Psoas muscle (tissue), 8 donors: ENCODE measurements at places on chromosomes 7 and 10.

DNA sequence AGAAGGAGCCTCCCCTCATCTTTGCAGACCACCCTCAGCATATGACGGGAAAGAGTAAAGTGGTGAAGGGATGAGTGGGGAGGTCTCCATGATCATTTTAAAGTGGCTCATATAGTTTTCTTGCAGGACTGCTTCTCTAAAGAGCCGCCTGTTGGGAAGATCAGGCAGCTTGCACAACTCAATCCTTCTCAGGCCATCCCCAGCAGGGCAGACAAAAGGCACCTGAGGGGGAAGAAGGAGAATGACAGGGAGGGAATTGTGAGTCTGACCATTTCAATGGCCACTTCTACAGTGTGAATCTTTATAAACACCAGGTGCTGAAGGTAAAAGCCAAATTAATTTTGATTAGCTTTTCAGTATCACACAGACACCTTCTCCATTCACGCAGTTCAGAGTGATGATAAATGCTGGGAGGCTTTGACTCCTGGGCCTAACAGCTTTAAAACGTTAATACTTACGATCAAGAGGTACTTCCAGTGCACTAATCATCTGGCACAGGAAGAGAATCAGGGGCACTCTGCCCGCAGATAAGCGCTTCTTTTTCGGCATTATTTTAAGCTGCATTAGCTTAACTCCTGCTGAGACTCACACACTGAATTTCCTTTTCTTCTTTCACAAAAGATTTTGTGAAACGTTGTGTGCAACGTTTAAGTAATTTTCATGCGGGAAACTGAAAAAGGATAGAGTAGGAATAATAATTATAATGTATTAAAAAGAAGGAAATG, 109.5 kb upstream of the LAMB4 start:
- DNase-seq = no peak

GRCh38 chr10:3542185-3542611, 242.8 kb downstream of the KLF6 start:
- DNase-seq = no peak

- no peak for DNase-seq
Measured at GRCh38 chr7:141200191-141201108, 126.6 kb downstream of the TMEM178B start.

GRCh38 chr7:114663502-114663901, 248.9 kb downstream of the FOXP2 start:
- DNase-seq = no peak

- DNase-seq = no peak
Measured at GRCh38 chr7:130351791-130352090, 7.1 kb downstream of the CPA5 start.

DNA sequence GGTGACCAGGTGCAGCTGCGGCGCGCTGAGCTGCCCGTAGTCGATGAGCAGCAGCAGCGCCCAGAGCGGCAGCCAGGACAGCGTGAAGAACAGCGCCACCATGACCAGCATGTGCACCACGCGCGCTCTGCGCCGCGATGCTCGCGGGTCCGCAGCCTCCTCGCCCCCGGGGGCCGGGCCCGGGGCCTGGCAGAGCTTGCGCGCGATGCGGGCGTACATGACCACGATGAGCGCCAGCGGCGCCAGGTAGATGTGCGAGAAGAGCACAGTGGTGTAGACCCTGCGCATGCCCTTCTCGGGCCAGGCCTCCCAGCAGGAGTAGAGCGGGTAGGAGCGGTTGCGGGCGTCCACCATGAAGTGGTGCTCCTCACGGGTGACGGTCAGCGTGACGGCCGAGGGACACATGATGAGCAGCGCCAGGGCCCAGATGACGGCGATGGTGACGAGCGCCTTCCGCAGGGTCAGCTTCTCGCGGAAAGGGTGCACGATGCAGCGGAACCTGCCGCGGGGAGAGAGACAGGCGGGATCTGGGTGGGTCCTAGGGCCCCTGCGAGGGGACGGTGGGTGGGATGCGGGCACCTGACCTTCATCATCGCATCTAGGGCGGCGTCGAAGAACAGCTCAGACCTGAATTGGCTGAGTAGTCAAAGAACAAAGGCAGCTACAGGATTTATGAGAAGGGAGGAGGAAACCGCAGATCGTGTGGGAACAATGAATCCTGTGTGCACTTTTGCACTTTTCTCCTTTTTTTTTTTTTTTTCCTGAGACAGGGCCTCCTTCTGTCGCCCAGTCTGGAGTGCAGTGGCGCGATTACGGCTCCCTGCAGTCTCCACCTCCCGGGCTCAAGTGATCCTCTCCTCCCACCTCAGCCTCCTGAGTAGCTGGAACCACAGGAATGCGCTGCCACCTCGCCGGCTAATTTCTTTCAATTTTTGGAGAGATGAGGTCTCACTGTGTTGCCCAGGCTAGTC, 22.4 kb upstream of the PPA1 start:
- peak; percentile 25 for DNase-seq

- DNase-seq = no peak
Measured at GRCh38 chr10:86752311-86752710, 4.1 kb upstream of the BMPR1A start.

GRCh38 chr7:145252031-145252430, 416.2 kb upstream of the TPK1 start:
- no peak for DNase-seq

DNA sequence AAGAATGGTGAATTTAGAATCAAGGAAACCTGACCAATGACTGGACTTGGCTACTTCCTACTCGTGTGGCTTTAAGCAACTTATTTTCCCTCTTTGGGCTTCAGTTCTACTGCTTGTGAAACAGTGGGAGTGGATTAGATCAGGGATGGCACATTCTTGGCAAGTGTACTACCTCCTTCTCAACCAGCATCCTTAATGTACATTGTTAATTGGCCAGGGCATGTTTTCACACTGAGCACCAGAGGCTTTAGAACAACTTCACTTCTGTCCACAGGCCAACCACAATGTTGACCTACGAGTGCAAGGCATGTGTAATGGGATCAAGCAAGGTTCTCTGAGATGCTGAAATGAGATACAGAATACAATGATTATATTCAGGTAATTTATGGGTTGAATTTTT, 315.3 kb downstream of the ADRA2A start:
- DNase-seq = no peak
